Stimulated activated CD8-positive, alpha-beta memory T cell treated with anti-CD3 and anti-CD28 coated beads, Interleukin-15, amount 100 ng/mL, for 24 hours (primary cell): ENCODE measurements at places on chromosomes 1 and 21.

GRCh38 chr1:167752219-167752985 lies 30.6 kb downstream of the MPZL1 start:
- DNase-seq, result no peak

- DNase-seq, result no peak
Measured at GRCh38 chr1:203599875-203600781, 26.5 kb upstream of the ATP2B4 start.

GRCh38 chr1:166925810-166926478 lies 49.4 kb downstream of the ILDR2 start:
- no peak for DNase-seq

- DNase-seq, result no peak
Measured at GRCh38 chr1:188363943-188364342, 1535.2 kb downstream of the PLA2G4A start.

DNA sequence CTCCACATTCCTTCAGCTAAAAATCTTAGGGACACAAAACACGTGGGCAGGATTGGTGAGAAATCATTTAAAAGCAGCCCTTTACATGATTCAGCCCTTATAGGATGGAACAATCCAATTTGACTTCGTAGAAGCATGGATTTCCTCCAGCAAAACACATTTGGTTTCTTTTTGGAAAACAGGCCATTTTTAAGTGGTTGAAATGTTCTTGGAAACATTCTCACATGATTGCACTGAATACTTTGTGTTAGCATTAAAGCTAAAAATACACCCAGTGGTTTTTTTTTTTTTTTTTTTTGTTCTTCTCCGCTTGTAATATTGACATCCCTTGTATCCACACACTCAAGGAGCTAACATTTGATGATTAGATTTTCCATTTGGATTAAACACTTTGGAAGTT lies 42.1 kb upstream of the ABCG1 start:
- DNase-seq, result no peak

- DNase-seq, result no peak
Measured at GRCh38 chr1:24266998-24267397, 52.2 kb upstream of the GRHL3 start.

- no peak for DNase-seq
Measured at GRCh38 chr1:155794605-155795245, 62.3 kb downstream of the GON4L start.

DNA sequence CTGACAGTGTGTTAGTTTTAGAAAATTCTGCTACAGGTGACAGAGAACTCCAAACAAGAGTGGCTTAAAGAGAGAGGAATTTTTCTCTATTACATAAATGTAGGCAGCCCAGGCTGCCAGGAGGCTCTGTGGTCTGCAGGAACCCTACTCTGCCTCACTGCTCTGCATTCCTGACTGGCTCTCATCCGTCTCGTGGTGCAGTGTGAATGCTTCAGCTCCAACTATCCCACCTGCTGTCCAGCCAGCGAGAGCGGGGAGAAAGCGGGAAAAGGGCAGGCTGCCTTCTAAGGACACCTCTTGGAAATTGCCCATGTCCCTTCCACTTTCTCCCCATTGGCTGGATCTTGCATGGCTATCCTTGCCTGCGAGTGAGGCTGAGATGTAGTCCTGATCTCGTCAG lies 131.3 kb downstream of the PEX14 start:
- no peak for DNase-seq

GRCh38 chr1:39034114-39034654 lies 8.0 kb downstream of the NDUFS5 start:
- no peak for DNase-seq

GRCh38 chr1:41662765-41663437 lies 178.4 kb upstream of the EDN2 start:
- no peak for DNase-seq

DNA sequence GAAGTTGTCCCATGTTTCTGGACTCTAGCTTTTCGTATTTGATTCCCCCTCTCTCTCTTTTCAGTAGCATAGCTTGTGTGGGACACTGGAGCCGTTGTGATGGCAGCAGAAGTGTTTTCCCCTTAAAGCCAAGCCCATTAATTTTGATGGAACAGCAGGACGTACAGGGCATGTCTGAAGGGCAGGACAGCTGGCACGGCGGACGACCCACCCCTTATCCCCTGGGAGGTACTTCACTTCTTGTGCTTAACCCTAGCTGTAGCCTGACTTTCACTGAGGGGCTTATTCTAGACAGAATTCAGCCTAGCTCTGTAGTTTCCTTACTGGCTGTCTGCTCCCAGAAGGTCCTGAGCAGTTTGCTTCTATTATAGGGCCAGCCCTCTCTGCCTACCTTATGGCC lies 8.6 kb upstream of the PPFIA4 start:
- DNase-seq, result no peak

DNA sequence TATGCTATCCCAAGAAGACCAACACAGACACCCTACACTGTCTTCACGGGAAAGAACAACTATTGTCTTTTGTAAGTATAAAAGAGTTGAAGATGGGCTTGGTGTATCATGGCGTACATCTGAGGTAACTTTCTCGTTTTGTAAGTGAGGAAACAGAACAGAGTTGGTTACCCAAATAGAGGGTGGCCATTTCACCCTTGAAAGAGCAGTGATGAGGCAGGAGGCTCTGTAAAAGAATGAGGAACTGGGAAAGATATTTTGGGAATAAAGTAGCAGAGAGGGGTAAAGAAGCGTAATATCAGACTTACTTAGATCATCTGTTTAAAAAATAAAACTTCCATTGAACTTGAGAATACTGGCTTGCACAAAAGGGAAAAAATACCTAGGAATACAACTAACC lies 18.9 kb downstream of the FCRL2 start:
- DNase-seq, result no peak

- DNase-seq, result no peak
Measured at GRCh38 chr1:40092706-40093639, 4.1 kb downstream of the PPT1 start.

GRCh38 chr1:25563330-25564215 lies 20.2 kb downstream of the LDLRAP1 start:
- DNase-seq, result no peak

GRCh38 chr1:58358346-58358745 lies 188.2 kb downstream of the OMA1 start:
- no peak for DNase-seq

GRCh38 chr1:32042330-32042729 lies 28.7 kb downstream of the KHDRBS1 start:
- no peak for DNase-seq

DNA sequence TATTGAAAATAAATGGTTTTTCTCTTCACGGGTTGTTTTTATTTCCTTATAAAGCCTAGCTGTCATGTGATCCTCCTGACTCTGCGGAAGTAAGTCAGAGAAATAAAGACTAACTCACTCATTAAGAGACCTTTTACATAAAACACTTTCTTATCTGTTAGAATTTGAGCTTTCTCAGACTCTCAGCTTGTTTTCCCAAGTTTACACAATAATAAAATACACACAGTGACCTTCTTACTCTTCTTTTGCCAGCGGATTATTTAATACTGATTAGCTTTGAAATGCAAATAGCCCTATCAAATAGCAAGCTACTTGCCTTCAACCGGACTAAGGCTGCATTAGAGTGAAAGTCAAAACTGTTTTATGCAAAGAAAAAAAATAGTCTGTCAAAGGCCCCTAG lies 45.5 kb upstream of the CXADR start:
- no peak for DNase-seq

DNA sequence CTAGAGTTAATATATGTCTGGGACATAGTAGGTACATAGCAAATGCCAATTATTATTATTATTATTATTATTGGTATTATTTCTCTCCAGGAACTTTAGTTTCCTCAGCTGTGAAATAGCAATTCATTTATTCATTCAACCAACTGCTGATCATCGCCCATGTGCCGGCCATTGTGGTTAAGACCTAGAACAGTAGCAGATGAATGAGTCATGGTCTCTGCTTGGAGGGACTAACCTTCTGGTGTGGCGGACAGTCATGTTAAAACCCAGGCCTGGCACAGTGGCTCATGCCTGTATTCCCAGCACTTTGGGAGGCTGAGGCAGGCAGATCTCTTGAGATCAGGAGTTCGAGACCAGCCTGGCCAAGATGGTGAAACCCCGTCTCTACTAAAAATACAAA lies 23.8 kb upstream of the LDLRAP1 start:
- DNase-seq, result no peak
